Testis (tissue), 5 donors: ENCODE measurements at places on chromosomes 11 and 22. TPM values are rescaled to one million over a fixed set of nuclear protein-coding genes. Genes with fewer than 3 reads are reported as not detected.

The MRGPRX4 gene
- polyA plus RNA-seq, result not detected

The ACR gene
- polyA plus RNA-seq, result 181 TPM

- peak; percentile 88 for DNase-seq
Measured at GRCh38 chr11:126366064-126366822, 10.8 kb downstream of the ST3GAL4 start.

DNA sequence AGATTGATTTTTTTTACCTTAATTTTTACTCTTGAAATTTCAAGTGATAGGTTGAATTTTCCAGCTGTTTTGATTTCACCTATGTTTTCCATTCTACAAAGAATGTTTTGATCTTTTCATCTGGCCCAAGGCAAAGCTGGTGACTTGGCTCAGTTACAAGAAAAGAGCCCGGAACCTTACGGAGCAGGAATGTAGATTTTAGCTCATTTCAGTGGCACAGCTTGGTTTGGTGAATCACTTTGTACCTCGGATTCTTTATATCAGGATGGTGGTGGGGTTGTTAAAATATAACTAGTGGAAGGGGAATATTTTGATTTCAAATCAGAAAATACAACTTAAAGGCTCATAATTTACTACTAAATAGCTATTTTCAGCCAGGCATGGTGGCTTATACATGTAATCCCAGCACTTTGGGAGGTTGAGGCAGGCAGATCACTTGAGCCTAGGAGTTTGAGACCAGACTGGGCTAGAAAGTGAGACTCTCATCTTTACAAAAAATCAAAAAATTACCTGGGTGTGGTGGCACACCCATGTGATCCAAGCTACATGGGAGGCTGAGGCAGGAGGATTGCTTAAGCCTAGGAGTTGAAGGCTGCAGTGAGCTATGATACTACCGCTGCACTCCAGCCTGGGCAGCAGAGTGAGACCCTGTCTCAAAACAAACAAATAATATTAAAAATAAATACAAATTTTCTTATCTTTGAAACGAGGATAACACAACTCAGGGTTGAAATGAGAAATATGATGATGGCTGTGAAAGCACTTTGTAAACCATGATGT is 9.4 kb upstream of the GRIK4 start:
- no peak for DNase-seq

The CADM1 gene
- 135 TPM for polyA plus RNA-seq

The NLRP14 gene
- polyA plus RNA-seq, result 1.2 TPM

The RIMBP3C gene
- 14.4 TPM for polyA plus RNA-seq

- no peak for DNase-seq
Measured at GRCh38 chr11:122137078-122137793, 21.2 kb upstream of the BLID start.

DNA sequence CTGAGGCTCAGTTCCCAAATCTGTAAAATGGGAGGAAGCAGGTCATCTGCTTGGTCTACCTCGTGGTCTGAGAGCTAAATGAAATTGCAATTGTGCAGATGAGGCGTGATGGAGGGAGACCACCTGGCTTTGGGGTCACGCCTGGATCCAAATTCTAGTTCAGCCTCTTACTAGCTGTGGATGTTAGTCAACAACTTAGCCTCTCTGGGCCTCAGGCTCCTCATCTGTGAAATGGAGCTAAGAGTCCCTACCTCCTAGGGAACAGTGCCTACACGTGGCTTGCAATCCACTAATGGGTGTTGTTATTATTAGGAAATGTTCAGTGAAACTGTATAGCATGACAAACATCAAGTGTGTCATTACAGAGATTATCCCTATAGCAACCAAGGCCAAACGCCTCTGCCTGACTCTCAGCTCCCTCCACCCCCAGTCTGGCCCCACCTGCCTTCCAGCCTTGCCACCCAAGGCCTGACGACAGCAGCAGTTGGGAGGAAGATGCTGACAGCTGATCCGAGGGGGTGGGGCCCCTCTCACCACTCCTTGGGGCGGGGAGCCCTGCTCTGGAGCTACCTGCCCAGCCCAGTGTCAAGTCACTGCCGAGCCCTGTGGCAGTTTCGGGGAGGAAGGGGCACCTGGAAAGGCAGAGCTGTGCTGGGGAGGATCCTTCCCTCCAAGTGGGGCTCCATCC is 1.7 kb upstream of the RHOD start:
- DNase-seq, result peak; percentile 41

DNA sequence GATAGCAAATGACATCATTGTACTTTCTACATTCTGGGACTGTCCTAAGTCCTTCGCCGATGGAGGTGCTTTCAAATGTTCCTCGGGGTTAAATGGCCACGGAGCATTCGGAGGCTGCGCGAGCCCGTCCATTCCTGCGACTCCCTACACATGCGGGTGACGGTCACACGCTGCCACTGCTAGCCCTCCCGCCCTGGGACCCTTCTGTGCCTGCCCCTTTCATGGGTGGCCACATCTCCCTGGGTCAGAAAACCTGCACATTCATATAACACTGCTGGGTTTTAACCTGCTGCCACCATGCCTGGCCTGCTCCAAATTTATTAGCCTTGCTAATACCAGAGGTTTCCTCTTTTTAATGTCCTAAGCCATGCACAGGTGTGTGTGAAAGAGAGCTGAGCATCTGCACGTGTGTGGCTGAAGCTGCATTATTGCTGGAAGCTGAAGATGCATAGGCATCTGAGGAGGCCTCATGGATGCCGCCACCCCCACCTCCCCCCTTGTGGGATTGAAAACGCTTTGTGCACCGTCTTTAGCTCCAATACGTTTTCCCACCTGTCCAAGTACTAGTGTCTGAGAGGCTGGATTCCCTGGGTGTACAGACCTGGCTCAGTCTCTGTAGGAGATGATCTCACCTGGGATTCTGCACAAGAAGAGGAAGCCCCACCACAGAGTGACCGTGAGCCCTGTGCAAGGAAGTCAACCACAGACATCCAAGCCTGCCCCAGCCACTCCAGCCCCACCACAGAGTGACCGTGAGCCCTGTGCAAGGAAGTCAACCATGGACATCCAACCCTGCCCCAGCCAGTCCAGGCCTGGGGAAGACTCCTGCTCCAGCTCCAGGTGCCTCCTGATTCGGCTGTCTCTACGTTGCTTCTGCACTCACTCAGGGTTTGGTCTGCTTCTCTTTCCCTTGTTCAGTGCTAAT is 626.4 kb downstream of the BRD1 start:
- DNase-seq, result no peak

The IL10RA gene
- polyA plus RNA-seq, result 12.8 TPM

The C22orf31 gene
- 4.5 TPM for polyA plus RNA-seq

The VWCE gene
- 6.6 TPM for polyA plus RNA-seq

The KRTAP5-11 gene
- polyA plus RNA-seq, result not detected

DNA sequence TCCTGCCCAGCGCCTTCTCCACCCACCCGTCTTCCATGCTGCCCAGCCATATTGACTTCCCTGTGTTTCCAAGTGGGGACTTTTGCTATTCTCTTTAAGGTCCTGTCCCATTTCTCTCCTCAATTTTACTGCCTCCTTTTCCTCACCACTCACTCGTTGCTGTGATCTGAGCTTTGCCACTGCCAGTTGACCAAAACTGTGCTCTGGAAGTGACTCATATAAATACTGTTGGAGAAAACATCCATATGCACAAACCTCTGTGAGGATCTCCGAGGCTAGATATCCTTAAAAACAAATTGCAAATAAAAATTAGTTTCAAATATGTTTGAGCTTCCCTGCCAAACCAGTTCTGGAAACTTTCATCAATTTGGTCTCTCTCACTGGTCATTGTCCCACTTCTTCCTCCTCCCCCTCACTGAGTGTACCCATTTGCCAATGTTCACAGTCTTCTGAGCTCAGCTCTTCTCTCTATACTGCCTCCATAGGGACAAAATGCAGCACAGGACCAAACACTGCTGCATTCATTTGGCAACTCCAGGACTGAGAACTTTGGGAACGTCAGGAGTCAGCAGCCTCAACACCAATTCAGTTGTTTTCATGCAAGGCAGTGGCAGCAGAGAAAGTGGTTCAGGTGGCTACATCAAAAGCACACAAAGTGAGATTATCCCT is 34.0 kb upstream of the MMP13 start:
- DNase-seq, result no peak

DNA sequence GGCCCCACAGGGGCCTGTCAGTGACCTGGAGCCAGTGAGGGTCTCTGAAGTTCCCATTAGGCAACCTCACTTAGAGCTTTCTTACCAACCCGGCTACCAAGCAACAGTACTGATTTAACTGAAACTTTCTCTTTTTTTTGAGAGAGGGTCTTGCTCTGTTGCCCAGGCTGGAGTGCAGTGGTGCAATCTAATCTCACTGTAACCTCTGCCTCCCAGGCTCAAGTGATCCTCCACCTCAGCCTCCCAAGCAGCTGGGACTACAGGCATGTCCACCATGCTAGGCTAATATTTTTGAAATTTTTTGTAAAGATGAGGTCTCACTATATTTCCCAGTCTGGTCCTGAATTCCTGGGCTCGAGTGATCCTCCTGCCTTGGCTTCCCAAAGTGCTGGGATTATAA is 42.5 kb downstream of the ARFGAP3 start:
- DNase-seq, result no peak
